ENCODE measurements at places on chromosomes 16 and 17.

DNA sequence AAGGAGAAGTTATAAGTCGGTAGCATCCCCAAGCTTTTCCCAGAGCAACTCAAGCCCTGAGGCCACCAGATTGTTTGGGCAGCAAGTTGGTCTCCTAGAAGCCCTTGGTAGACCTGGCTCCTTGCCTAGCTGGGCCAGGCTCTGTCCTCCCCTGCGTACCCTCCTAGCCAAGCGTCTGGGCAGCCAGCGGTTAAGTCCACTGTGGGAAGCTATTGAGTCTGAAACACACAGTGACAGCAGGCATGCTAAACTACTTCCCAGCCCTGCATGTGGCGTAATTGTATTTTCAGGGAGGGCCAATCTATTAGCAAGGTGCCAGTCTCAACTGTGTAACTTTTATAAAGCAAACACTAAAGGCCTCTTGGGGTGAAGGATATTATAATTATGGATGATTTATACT is 419.1 kb upstream of the RBFOX1 start:
- DNase-seq, result no peak

- no peak for DNase-seq
Measured at GRCh38 chr17:49508061-49508865, 13.2 kb downstream of the NGFR start.

DNA sequence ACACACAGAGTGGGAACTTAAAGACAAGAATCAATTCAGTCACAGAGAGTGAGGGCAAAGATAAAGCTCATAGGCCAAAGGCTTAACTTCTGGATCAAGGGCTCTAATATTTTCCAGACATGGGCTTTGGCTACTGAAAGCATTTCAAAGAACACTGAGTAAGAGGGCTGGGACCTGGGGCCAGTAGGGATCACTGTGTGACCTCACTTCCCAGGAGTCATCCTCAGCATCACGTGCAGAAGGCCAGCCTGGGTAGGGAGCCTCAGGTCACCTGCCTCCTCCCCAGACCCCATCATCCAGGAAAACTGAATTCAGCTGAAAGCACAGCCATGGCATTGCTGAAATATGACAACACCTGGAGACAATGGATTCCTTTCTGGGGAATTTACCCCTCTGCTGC is 163.5 kb downstream of the RAB11FIP4 start:
- DNase-seq, result no peak

DNA sequence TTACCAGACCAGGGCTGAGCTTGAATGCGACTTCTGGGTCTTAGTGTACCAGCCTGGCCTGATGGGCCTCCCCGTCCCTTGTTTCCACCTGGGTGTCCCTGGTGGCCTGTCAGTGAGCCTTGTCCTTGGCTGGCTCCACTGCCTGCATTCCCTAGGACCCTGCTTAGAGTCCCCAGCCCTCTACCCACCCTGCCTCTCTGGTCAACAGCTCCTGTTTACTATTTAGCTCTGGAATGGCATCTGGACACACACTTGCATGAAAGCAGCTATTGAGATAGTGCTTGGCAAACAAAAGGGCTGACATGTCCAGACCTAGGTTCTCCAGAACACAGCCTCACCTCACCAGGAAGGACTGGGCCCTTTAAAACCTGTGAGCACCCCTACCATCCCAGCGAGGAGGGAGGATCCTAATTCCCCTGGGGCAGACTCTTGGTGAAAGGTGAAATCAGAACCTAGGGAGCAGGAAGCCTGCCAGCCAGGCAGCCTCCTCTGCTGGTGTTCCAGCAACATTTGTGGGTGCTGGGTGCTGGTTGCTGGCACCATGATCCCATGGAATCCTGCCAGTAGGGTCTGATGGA is 38.8 kb downstream of the RAI1 start:
- no peak for DNase-seq

- no peak for DNase-seq
Measured at GRCh38 chr16:79339863-79340262, 260.7 kb downstream of the MAF start.

GRCh38 chr17:34820248-34820801 is 140.9 kb downstream of the CCT6B start:
- no peak for DNase-seq

Data from activated CD8-positive, alpha-beta memory T cell treated with anti-CD3 and anti-CD28 coated beads for 4 hours (primary cell).